ENCODE measurements at places on chromosomes 3 and 15. TPM values are rescaled to one million over a fixed set of nuclear protein-coding genes. Genes with fewer than 3 reads are reported as not detected.

The CNTN4 gene
- not detected for total RNA-seq

The FSTL1 gene
- not detected for total RNA-seq

The ZDHHC23 gene
- total RNA-seq = 5.4 TPM

The CP gene
- not detected for total RNA-seq

The PXYLP1 gene
- total RNA-seq = 8.4 TPM

The AP3S2 gene
- 25.2 TPM for total RNA-seq

The TTC14 gene
- 52.4 TPM for total RNA-seq

The SNTN gene
- not detected for total RNA-seq

The ZPLD1 gene
- not detected for total RNA-seq

The GOLGA8J gene
- not detected for total RNA-seq

The ILDR1 gene
- not detected for total RNA-seq

The ISL2 gene
- not detected for total RNA-seq

The KCNAB1 gene
- total RNA-seq = not detected

The KPNA1 gene
- 45.6 TPM for total RNA-seq

The SLC6A11 gene
- total RNA-seq = not detected

The CCDC54 gene
- total RNA-seq = not detected

The MASP1 gene
- not detected for total RNA-seq

The ACTRT3 gene
- total RNA-seq = not detected

The ISLR gene
- total RNA-seq = not detected

The GOLGA8R gene
- total RNA-seq = 1.1 TPM

The PIGZ gene
- 0.12 TPM for total RNA-seq

The FGD5 gene
- not detected for total RNA-seq

The KLHL6 gene
- 82.3 TPM for total RNA-seq

The IMPG2 gene
- 0.07 TPM for total RNA-seq

The GADL1 gene
- total RNA-seq = not detected

The ROPN1B gene
- total RNA-seq = not detected

The VGLL3 gene
- not detected for total RNA-seq

The FEZF2 gene
- total RNA-seq = not detected

The GP9 gene
- total RNA-seq = not detected

The KCNMB2 gene
- total RNA-seq = not detected

The A4GNT gene
- not detected for total RNA-seq

The CCDC33 gene
- not detected for total RNA-seq

The RAD54L2 gene
- total RNA-seq = 24.5 TPM

The SCAANT1 gene
- not detected for total RNA-seq

The GOLGA6L10 gene
- 0.96 TPM for total RNA-seq

The SLC12A6 gene
- 24.6 TPM for total RNA-seq

The GABRB3 gene
- total RNA-seq = not detected

The MYO5C gene
- 0.25 TPM for total RNA-seq

The MUC20 gene
- 0.43 TPM for total RNA-seq

The CEMIP gene
- total RNA-seq = not detected

The RGMA gene
- total RNA-seq = 0.47 TPM

The ITPKA gene
- 1.7 TPM for total RNA-seq

The PLSCR2 gene
- not detected for total RNA-seq

The SH3GL3 gene
- not detected for total RNA-seq

The HRG gene
- total RNA-seq = not detected

The CALML4 gene
- total RNA-seq = 11.4 TPM

Measured in activated naive CD4-positive, alpha-beta T cell treated with anti-CD3 and anti-CD28 coated beads for 36 hours (primary cell).